ENCODE measurements at places on chromosomes 16 and 17. TPM values are rescaled to one million over a fixed set of nuclear protein-coding genes. Genes with fewer than 3 reads are reported as not detected.

DNA sequence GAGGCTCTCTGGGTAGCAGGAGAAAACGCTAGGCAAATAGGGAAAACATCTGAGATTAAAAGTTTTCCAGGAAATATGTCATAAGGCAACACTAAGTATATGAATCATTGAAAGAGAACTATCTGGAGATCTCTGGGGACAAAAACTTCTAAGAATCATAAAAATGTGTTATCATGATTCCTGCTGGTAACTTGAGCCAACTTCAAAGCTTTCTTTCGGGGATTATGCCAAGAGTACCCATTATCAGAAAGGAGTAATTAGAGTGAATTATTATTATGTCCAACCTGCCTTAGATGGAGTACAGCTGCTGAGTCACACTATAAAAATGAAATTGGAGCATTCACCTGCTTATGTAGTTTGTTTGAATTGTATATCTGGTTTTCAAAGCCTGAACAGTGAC lies 488.5 kb upstream of the SOX9 start:
- no peaks in the 10 kb centered on the region for H3K27me3 ChIP-seq
- H3K4me1 ChIP-seq: no peaks in the 10 kb centered on the region
- H3K27ac ChIP-seq: no peak overlapping the region
- DNase-seq: no peak
- H3K36me3 ChIP-seq: no peaks in the 10 kb centered on the region

DNA sequence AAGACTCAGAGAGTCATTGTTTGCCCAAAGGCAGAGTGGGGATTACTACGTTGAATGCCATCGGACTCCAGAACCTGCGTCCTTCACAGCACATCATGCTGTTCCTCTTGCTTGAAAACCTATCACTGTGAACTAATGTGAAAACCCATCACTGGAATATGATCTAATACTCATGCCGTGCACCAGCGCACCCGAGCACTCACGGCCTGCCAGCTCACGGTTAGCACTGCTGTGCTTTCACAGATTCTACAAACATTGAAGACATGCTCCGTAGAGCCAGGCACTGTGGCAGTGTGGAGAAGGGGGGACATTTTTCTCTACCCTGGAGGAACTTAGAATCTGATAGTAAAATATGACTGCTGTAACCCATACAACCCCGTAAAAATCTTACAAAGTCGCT lies 350.4 kb downstream of the C16orf95 start:
- DNase-seq: no peak
- no peaks in the 10 kb centered on the region for H3K4me1 ChIP-seq
- H3K4me3 ChIP-seq: no peak overlapping the region
- H3K36me3 ChIP-seq: no peaks in the 10 kb centered on the region
- no peak overlapping the region for H3K27ac ChIP-seq
- no peaks in the 10 kb centered on the region for H3K27me3 ChIP-seq

Gene TANGO6
- 20.5 TPM for total RNA-seq

Gene CLEC3A
- total RNA-seq: not detected

Gene GGT6
- 0.56 TPM for total RNA-seq
